ENCODE measurements at places on chromosomes 16 and 17.

DNA sequence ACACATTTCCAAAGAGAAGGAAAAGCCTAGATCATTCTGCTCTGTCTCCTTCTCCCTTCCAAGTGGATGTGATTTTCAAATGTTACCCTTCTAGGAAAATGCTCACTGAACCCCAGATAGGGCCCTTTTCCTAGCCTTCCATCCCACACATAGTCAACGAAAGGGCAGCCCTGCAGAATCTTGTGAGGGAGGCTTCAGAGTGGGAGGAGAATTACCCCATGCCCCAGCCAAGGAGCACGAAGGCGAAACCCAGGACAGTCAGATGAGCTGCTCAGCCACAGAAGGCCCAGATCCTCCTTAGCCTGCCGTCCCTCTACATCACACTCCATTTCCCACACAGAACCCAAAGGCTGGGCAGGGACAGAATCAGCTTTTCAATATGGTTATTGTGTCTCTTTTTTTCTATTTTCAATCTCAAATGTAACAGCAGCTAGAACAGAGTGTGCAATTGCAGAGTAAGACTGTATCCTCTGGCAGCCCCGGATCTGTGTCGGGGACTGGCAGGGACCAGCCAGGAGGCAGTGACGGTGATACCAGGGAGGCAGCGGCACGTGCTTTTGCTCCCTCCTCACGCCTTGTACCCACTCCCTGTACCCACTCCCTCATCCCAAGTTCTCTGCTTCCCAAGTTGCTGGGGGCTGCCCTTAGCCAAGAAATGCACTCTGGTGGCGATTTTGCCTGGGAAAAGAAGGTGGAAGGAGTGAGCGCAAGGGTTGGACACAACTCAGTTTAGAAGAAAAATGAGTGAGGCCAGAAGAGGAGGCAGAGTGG lies 3.7 kb upstream of the SDK2 start:
- DNase-seq = no peak

- no peak for DNase-seq
Measured at GRCh38 chr17:72631568-72631948, 460.9 kb downstream of the SLC39A11 start.

- DNase-seq = no peak
Measured at GRCh38 chr16:50193594-50193993, 40.5 kb downstream of the TENT4B start.

- no peak for DNase-seq
Measured at GRCh38 chr17:67983383-67983688, 12.9 kb downstream of the C17orf58 start.

DNA sequence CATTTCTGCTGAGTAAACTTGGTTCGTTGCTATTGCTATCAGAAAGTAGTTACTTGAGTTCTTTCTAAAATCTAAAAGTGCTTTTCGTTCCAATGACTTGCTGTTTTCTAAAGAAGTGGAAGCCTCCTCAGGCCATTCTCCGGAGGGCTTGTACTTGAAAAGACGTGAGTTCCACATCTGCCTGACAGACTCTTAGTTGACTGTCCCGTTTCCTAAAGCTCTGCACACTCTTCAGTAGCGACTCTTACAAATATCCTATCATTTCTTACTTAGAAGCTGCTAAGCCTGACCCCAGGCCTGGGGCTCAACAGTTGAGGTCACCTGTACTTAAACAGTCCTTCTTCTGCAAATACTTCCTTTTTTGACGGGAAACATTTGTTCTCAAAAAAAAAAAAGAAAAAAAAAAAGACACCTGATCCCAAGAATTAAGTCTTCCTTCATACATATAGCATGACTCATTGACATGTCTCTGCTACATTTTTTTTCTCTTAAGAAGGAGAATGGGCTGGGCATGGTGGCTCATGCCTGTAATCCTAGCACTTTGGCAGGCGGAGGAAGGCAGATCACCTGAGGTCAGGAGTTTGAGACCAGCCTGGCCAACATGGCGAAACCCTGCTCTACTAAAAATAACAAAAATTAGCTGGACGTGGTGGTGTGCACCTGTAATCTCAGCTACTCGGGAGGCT lies 61.5 kb downstream of the DHRS7C start:
- DNase-seq = no peak
